Stimulated activated CD8-positive, alpha-beta memory T cell treated with anti-CD3 and anti-CD28 coated beads, Interleukin-15, amount 100 ng/mL, for 1 hour (primary cell): ENCODE measurements at places on chromosomes 6 and 20.

DNA sequence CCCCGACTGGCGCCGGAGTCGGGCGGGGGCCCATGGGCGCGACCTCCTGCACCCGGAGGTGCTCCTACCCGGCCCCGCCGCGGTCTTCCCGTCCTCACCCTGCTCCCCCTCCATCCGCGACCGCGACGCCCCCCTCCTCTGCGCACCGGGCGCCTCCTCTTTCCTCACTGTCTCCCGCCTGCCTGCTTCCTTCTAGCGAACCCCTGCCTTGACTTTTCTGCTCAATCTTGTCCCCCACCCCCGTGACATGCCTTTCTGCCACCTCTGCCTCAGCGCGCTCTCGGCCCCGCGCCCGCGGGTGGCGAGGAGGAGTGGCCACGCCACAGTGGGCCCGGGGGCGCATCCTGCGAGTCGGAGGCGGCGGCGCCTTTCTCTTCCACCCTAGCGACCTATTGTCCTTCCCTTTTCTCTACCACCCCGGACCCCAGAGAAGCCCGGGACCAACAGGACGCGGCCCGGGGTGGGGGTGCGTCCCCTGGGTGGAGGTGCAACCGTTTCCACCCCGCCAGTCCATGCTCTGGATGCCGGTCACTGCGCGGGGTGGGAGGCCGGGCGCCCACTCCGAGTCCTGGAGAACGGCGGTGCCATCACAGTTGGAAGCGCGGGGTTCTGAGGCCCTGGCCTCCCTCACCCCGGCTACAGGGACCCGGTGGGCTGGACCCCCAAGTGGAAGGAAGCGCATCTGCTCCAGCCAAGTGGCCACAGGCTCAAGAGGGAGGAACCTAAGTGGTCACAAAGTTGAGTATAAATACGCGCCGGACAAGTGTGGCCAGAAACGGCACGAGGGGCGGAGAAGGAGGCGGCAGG is 2.0 kb downstream of the PDE10A start:
- no peak for DNase-seq

- no peak for DNase-seq
Measured at GRCh38 chr6:149056777-149057463, 260.6 kb upstream of the TAB2 start.

DNA sequence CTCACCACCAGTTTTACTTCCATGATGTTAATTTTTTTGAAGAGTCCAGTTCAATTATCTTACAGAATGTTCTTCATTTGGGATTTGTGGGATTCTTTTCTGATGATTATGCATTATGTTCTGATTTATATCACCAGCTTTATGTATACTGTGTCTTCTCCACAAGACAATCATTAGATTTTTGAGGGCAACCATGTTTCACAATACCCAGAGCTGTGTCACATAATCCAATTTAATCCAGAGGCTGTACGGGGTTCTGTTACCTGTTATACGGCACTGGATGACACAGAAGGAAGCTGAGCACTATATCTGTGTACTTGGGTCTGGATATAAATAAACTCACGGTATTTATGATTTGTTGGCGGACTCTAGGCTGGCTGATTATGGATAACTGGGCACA is 41.6 kb upstream of the RPN2 start:
- no peak for DNase-seq

DNA sequence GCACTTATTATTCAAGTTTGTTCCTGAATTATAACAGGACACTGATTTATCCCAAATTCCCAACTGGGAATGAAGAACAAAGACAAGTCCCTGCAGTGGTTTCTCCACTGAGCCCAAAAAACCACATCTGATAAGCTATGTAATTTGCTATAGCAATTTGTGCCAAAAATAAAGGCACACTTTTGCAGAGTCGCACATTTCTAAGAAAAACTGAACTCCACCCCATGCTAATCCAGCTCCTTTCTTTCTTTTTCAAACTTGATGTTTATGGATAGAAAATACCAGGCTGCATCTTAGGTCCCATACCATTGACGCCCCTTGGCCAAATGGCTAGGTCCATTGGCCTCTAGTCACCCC is 170.2 kb upstream of the CITED2 start:
- DNase-seq, result no peak

- DNase-seq, result no peak
Measured at GRCh38 chr6:170291271-170292110, 613 bp upstream of the DLL1 start.

GRCh38 chr6:490251-491037 is 98.9 kb downstream of the IRF4 start:
- DNase-seq, result no peak

DNA sequence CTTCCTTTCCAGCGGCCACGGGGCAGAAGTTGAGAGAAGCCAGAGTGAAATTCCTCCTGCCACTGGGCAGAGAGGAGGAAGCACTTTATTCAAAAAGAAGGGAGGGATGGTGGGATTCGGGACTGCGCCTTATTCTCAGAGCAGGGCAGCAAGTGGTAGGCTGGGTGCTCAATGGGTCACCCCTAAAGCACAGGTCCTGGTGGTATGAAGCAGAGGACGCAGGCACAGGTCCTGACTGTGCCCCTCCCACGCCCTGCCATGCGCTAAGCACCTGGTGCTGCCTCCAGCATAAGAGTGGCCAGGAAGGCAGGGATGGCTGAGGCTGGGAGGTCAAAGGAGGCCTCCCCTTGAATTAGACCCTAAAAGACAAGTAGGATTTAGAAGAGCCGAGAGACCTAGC is 4.9 kb upstream of the GRM4 start:
- no peak for DNase-seq

DNA sequence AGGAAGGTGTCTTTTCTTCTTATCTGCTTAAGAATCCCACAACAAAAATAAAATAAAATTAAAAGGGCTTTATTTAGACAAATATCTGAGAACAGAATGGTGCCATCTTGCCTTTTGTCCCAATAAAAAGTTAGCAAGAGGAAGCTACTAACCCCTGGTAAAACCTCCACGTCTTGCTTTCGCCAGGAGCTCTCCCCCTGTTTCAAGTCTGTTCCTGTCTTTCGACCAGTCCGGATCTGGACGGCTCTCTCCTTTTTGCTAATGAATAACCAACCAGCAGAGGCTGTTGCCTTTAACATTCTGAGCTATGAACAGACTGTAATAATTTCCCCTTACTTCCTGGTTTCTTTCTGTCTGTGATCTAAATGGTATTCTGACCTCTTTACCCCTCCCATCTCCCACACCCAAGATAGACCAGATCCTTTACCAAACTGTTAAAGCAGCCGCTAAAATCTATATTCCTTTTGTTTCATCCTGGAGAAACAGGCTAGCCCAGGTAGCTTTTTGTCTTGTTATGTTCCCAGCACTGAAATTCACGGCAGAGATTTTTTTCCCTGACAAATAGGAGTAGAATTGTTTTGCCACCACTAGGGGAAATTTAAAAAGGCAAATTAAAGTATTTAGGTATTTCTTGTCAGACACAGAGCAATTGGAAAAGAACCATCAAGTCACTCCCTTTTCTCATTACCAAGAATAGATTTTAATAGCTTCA is at the start of gene FRK:
TSS of gene FRK (minus strand) at position 320 of the 712 bp plus-strand sequence. CDS start 580 bp downstream, outside the sequence.
- DNase-seq, result no peak

GRCh38 chr6:129646642-129647041 is 63.3 kb downstream of the ARHGAP18 start:
- no peak for DNase-seq

DNA sequence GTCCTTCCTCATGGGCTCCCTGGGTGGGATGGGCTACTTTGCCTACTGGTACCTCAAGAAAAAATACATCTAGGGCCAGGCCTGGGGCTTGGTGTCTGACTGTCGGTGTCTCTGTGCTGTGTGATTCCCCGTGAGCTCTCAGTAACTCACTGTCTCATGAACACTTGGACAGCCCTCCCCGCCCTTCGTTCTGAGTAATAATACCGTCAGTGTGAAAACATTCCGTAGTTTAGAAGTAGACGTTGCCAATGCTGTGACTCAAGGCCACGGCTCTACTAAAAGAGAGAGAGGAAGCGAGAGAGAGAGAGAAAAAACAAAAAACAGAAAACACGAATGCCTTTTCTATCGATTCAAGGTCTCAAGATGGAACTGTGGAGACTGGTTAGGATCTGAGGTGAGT is 31.8 kb downstream of the FITM2 start:
- no peak for DNase-seq

DNA sequence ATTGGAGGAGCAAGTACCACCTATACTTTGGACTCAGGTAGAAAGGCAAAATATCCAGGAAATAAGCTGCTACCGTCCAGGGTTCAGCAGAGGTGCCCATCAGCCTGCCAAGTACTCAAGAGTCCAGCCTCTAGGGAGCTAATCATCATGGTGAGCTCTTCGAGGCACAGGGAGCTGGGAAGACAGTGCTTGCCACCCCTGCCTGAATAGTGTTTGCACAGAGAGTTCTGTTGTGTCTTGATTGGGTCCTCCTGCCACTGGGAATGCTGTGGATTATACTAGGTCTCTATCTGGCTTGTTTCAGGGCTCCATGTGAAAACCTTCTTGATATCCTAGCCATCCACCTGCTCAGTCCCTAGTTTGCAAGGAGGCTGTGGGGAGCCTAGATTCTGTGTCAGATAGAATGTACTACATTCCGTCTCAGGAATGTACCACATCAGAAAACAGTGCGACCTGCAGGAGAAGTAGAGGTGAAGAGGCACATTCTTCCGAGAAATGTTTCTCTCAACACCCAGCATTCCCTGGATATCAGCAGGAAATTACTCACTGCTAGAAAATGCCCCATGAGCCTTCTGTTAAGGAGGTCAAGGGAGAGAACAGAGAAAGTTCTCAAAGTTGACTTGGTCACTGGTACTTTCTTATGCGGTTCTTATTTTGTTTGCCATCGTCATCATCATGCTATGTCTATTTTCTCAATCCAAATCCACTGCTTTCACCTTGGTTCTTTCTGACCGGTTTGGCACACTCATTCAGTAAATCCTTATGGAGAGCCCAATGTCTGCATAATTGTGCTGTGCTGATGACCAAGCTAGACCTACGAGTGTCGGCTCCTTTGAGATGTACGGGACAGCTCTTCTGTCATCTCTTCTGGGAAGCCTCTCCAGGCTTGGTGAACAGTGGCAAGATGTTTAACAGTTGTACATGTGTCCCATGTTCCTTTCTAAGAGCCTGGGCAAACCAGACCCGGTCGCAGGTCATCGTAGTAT is 30.7 kb downstream of the PTPN1 start:
- DNase-seq, result no peak

DNA sequence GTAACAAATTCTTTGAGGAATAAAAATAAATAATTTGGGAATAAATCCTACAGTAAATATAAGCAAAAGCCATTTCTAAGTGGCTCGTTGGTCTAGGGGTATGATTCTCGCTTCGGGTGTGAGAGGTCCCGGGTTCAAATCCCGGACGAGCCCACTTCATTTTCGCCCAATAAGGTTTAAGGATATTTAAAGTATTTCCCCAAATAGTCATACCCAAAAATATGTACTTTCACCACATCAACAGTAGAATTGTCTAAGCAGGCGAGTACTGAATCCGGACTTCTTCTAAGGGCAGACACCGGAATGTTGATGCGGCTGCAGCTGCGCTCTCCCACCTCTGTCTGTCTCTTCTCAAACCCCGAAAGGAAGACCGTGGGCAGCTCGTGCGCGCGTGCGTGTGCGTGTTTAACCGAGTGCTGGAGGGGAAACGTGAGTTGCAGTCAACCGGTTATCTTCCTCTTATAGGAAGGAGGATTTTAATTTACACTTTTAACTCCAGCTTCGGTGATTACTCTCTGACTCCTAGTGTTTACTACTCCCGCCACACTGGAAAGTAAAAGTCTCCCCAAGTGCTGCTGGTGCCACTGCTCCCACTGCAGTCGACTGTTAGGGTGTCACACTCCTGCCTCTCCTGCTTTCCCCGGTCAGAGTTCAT is 155.7 kb upstream of the PRSS16 start:
- DNase-seq, result no peak

DNA sequence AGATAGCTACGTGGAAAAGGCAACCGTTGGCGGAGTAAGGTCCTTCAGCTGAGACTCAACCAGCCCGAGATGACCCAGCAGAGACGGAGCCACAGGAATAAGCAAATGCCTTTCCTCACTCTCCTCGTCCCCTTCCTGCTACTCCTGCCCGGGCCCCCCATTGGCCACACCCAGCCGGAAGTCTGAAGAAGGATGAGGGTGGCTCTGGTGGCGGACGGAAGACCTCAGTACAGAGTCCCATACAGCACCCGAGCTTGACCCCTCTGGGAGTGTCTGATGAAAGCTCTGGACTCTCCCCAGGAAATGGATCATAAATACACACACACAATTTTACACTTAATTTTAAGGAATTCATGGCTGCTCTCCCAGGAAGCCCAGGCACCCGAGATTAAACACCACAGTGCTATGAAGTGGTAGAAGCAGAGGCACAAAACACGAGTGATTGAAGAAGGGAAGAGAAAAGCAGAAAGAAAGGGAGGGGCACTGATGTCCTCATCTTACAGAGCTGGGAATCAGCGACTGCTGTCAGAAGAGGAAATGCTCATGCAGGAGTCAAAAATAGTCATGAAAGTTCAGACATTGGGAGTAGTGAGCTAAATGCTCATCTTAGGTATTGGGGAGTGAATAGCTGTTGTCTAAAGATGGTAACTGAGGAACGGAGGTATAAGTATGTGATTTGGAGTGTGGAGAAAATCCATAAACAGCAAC is 125.6 kb downstream of the BANF2 start:
- no peak for DNase-seq

DNA sequence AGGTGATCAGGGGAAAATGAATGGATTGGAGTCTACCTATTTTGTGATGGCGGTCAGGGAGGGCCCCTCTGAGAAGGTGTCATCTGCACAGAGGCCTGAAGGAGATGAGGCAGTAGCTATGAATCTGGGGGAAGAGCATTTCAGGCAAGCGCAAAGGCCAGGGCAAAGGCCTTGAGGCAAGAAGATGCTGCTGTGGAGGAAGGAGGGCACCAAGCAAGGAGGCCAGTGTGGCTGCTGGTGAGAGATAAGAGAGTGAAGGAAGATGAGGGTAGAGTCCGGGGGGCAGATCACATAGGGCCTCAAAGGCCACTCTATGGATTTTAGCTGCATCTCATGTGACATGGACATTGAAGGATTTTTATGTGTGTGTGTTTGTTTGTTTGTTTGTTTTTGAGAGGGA is 20.6 kb upstream of the CSNK2A1 start:
- DNase-seq, result no peak

DNA sequence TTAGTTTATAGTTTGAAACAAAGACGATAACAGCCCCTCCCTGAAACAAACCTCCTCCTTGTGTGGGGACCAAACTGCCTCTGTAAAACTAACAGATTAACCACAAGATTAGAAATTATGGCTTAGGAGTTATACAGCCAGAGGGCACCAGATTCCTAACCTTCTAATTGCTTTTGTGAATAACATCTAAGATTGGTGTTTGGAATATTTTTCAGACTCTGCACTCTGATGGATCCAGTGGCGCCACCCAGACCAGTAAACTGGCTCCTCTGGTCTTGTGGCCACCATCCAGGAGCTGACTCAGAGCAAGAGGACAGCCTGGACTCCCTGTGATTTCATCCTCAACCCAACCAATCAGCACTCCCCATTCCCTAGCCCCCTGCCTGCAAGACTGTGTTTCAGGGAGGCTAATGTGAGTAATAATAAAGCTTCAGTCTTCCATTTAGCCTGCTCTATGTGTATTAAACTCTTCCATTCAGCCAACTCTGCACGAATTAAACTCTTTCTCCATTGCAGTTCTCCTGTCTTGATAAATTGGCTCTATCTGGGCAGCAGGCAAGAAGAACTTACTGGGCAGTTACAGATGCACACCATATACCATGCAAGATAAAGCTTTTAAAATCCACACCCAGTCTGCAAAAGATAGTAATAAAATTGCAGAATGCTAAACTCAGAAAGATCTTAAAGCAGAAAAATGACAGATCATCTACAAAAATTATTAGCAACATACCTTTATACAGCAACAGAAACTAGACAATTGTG is 58.5 kb upstream of the SLC22A16 start:
- no peak for DNase-seq

GRCh38 chr6:36657271-36657670 is 21.2 kb upstream of the CDKN1A start:
- no peak for DNase-seq

GRCh38 chr6:156114541-156114940 is 658.9 kb upstream of the NOX3 start:
- DNase-seq, result no peak
